ENCODE measurements at places on chromosomes 2 and 18. TPM values are rescaled to one million over a fixed set of nuclear protein-coding genes. Genes with fewer than 3 reads are reported as not detected.
A peak's percentile ranks its signal among the peaks of the same experiment; 100 is the strongest.

GRCh38 chr18:60639836-60640235, 267.3 kb upstream of the MC4R start:
- no peaks in the 10 kb centered on the region for H3K36me3 ChIP-seq
- no peak overlapping the region for H3K27ac ChIP-seq
- H3K4me3 ChIP-seq: no peak overlapping the region
- no peak for DNase-seq

GRCh38 chr18:55585920-55586561, 2.0 kb downstream of the TCF4 start:
- peaks cover 3% of the 10 kb centered on the region for H3K4me1 ChIP-seq
- H3K27me3 ChIP-seq: peaks cover 20% of the 10 kb centered on the region
- peak overlapping the region; percentile 57 for H3K27ac ChIP-seq
- DNase-seq: peak; percentile 13
- no peaks in the 10 kb centered on the region for H3K36me3 ChIP-seq

DNA sequence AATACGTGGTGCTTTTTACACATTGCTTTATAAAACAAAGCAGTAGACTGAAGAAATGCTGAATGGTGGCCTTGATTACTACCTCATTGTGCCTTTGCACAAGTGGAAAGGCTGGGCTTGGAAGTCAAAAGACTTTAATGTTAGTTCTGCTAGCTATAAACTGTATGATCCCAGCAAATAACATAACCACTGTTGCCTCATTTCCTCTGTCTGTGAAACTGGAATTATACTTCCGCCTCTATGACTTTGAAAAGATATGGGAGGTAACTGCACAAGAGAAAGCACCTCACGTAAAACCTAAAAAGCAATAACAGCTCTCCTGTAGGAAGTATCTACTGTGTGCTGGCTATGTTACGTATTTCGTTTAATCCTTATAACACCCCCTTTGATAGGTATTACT, 43.4 kb upstream of the DSC1 start:
- no peak overlapping the region for H3K4me3 ChIP-seq
- peak overlapping the region; percentile 90 for H3K27ac ChIP-seq
- no peaks in the 10 kb centered on the region for H3K36me3 ChIP-seq

DNA sequence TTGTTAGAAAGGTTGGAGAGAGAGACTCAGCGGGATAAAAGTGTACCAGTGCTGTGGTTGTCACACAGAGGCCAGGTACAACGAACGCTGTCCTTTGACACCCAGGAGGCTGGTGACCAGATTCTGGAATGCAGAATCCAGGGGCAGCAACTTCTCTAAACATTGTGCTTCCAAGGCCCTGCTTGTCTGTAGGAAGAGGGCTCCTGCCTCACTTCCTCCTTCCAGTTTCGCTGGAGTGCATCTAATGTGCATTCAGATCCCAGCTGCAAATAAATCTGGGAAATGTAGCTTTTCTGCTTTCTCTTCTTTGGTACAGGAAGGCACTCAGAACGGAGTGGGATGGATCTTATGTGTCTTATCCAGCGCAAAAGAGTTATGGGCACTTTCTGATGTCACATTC, 171.8 kb upstream of the ATP5MC3 start:
- H3K4me3 ChIP-seq: no peak overlapping the region
- H3K4me1 ChIP-seq: no peaks in the 10 kb centered on the region
- no peaks in the 10 kb centered on the region for H3K36me3 ChIP-seq
- H3K27ac ChIP-seq: no peak overlapping the region

GRCh38 chr2:100057901-100058261, 84.5 kb downstream of the AFF3 start:
- no peak for DNase-seq
- H3K27me3 ChIP-seq: no peaks in the 10 kb centered on the region
- H3K36me3 ChIP-seq: no peaks in the 10 kb centered on the region
- H3K4me1 ChIP-seq: no peaks in the 10 kb centered on the region
- no peak overlapping the region for H3K27ac ChIP-seq

DNA sequence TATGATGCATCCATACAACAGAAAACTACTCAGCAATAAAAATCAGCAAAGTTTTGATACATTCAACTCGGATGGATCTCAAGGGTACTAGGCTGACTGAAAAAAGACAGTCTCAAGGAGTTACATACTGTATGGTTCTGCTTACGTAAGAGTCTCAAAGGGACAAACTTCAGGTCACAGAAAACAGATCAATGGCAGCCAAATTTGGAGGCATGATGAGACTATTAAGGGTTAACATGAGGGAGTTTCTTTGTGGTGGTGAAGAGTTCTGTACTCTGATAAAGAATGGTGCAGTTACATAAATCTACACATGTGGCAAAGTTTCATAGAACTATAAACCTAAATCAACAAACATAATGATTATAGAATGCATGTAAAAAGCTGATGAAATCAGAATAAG, 81.4 kb downstream of the COBLL1 start:
- H3K27me3 ChIP-seq: no peaks in the 10 kb centered on the region
- no peaks in the 10 kb centered on the region for H3K4me1 ChIP-seq

DNA sequence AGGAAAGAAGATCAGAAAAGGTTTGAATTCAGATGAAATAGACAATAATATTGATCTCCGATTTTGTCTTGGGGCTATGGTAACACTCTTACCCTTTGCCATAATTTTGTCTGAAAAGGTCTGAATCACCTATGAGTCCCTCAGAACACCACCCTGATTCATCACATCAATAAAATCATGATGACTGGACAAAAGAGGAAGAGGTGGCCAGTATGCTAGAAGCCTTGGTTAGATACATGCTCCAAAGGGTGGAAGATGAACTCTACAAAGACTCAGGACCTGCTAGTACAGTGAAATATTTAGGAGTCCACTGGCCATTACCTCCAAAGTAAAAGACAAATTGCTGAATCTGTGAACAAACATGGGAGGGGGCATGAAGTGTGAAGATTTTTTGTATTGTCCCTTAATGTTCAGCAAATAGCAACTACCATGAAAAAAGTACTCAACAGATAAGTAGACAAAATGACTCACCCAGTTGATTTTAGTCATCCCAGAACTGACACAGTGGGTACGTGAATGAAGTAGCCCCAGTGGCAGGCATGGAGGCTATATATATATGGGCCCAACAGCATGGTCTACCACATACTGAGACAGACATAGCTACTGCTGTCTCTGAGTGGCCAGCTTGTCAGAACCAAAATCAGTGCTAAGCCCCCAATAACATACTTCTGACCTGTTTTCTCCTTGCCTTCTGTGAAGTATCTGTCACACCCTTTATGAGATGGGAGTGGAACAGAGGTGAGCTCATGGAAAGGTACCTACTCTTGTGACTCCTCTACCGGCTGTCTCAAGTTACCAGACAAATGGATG, 36.5 kb upstream of the GLS start:
- DNase-seq: no peak
- no peaks in the 10 kb centered on the region for H3K36me3 ChIP-seq
- peaks cover 2% of the 10 kb centered on the region for H3K4me1 ChIP-seq

DNA sequence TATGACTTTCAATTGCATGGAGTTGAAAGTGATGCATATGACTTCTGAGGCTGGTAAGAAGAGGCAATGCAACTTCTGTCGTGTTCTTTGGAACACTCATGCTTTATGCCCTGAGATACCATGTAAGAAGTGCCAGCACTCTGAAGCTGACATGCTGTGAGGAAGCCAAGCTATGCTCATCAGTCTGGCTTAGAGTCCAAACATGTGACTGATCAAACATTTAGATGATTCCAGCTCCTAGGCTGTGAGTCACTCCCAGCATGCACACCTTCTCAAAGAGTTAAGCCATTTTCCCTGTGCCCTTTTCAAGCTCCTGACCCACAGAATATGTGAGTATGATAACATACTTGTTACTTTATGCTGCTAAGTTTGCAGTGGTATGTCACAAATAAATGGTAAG, 15.8 kb upstream of the VRK2 start:
- no peak overlapping the region for H3K4me3 ChIP-seq
- H3K4me1 ChIP-seq: no peaks in the 10 kb centered on the region
- DNase-seq: no peak
- no peaks in the 10 kb centered on the region for H3K27me3 ChIP-seq

- H3K4me3 ChIP-seq: no peak overlapping the region
- peak; percentile 6 for DNase-seq
- no peaks in the 10 kb centered on the region for H3K4me1 ChIP-seq
These were observed 16.7 kb upstream of the ZSCAN30 start for GRCh38 chr18:35306588-35307250.

The ZNF892 gene
- polyA plus RNA-seq: not detected

The MAP3K19 gene
- not detected for polyA plus RNA-seq

The ATP9B gene
- 18.7 TPM for polyA plus RNA-seq

The TMEM247 gene
- polyA plus RNA-seq: not detected

The CERKL gene
- 2.2 TPM for polyA plus RNA-seq

The GPR55 gene
- polyA plus RNA-seq: 0.42 TPM

The TDRD15 gene
- not detected for polyA plus RNA-seq

The MROH2A gene
- 0.30 TPM for polyA plus RNA-seq

The MOGAT1 gene
- polyA plus RNA-seq: not detected
